NCI-H2081 treated with DMSO at 0.1 percent for 48 hours (cell line): ENCODE measurements at places on chromosomes 16 and 17.

- DNase-seq = no peak
Observed at GRCh38 chr17:8832711-8833352, 33.7 kb upstream of the MFSD6L start.

- no peak for DNase-seq
Observed at GRCh38 chr16:31354394-31355291, at the start of gene ITGAX. TSS of gene ITGAX (plus strand) at chr16:31355176. CDS start at chr16:31355255, 79 bp downstream.

DNA sequence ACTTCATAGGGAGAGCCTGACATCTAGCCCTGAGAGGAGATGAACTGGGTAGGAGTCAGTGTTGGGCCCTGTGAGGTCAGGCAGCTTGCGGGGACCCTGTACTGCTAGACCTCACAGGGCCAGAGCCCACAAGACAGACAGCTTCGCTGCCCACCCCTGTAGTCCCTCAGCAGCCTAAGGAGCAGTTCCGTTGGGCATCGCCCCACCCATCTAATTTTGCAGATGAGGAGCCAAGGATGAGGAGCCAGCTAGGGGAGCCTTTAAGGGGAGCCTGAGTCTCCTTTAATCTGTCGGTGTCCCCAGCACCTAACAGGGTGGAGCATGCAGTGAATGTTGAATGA, 755 bp upstream of the TUFM start:
- no peak for DNase-seq

DNA sequence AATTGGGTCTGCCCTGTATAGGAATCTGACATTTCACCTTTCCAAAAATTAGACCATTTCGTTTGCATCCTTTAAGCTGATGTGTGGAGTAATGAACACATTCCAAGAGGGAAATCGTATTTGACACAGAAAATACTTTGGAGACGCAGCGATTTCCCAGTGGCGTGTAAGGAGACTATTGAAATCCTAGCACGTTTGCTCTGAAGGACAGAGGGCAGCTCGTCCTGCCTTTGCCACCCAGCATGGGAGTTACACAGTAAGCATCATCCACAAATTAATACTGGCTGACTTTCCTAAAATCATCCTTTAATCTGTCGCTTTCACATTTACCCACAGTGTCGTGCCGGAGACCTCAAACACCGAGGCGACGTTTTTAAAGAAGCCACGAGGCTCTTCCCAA, 925.9 kb upstream of the EEF2KMT start:
- no peak for DNase-seq

DNA sequence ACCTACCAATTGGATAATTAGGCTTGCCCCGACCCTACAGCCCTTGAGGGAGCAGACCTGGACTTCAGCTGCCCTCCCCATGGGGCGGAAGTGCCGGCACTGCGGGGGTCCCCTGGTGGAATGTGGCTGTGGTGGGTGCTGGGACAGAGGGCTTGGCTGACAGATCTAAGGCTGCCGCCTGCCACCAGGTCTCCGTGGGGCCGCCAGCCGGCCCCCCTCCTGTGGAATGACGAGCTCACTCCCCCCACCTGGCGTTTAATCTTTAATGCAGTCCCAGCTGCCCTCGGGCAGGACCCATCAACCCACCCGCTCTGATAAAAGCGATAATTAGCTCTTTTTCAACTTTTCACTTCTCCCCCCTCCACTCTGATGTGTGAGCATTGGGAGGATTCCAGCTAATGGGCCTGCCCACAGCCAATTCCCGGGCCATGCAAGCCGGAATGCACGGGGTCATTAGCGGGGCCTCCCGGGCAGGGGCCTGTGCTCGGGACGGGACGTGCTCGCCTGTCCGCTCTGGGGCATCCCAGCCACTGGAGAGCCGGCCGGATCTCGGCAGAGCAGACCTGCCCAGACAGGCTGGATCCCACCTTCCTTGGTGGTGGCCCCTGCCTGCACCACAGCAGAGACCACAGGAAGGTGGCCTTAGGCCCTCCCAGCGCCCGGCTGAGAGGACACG, 28.3 kb upstream of the GOSR2 start:
- no peak for DNase-seq

- no peak for DNase-seq
Observed at GRCh38 chr17:79006046-79006445, 3.5 kb downstream of the CANT1 start.
